ENCODE measurements at places on chromosomes 16 and 17.

- no peak for DNase-seq
Observed at GRCh38 chr16:69160192-69160591, 26.8 kb upstream of the SNTB2 start.

DNA sequence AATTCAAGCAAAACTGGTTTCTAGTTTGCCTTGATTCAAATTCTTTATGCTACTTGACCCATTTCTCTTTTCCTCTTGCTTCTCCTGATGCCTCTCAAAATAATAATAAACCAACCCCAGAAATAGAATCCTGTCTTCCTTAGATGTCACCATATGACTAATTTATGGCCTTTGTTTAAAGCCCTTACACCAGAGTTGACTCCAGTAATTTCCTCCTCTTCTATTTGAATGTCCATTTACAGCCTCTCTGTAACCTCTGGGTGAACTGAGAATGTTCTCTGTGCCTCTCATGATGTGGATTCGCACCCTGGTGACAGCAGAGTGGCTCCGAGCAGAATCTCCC, 31.5 kb downstream of the ZFHX3 start:
- no peak for DNase-seq

DNA sequence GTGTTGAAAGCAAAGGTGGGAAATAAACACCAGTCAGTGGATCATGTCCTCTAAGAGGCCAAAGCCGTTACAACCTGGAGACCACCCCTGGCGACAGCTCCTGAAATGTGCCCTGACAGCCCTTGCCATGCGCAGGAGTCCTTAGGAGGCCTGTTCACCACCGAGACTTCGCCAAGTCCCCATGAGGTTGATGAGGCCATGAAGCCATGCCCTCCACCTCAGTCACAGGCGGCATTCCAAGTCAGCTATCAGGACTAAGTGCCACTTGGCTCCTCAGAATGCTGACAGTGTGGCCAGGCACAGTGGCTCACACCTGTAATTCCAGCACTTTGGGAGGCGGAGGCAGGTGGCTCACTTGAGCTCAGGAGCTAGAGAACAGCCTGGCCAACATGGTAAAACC, 27.1 kb downstream of the ADAM11 start:
- DNase-seq: no peak

DNA sequence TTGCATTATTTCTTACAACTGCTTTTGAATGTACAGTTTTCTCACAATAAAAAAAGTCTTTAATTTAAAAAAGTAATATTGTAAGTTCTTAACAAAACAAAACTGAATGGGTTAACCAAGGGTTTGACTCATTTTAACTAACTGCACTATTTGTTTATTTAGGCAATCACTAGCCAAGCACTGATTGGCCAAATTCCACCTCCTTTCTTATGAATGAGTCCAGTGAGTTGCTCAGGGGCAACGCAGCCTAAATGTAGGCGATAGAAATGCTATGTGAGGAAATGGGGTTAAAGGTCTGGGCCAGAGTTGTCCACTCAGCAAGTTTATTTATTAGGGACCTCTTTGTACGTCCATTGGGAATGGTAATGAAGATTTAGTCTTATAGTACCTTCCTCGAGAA, 89.6 kb upstream of the MAF start:
- DNase-seq: no peak

DNA sequence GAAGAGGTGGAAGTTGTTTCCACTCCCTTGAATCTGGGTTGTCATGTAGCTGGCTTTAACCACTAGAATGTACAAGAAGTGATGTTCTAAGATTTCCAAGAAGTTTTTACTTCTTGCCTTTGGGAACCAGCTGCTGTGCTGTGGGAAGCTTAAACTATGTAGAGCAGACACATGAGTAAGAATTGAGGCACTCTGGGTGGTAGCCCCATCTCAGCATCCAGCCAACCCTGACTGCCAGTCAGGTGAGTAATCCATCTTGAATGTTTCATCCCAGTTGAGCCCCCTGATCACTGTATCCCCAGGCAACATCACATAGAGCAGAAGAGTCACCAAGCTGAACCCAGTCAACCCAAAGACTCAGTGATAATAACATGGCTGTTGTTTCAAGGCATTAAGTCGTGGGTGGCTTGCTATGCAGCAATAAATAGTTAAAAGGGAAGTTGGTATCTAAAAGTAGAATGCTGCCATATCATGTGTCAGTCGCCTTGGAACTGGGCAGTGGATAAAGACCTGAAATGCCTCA, 62.8 kb upstream of the GPR139 start:
- no peak for DNase-seq

Data from activated CD4-positive, CD25-positive, alpha-beta regulatory T cell (primary cell).